ENCODE measurements at places on chromosomes 16 and 17. TPM values are rescaled to one million over a fixed set of nuclear protein-coding genes. Genes with fewer than 3 reads are reported as not detected.
A peak's percentile ranks its signal among the peaks of the same experiment; 100 is the strongest.

GRCh38 chr17:80080081-80080480 lies 21.3 kb upstream of the GAA start:
- no peak for DNase-seq
- no peaks in the 10 kb centered on the region for H3K36me3 ChIP-seq
- H3K4me3 ChIP-seq = no peak overlapping the region
- no peak overlapping the region for H3K27ac ChIP-seq

GRCh38 chr16:19328364-19328763 lies 42.8 kb downstream of the CLEC19A start:
- no peaks in the 10 kb centered on the region for H3K36me3 ChIP-seq
- H3K27me3 ChIP-seq = no peaks in the 10 kb centered on the region
- H3K4me3 ChIP-seq = no peak overlapping the region
- H3K27ac ChIP-seq = no peak overlapping the region
- no peak for DNase-seq

GRCh38 chr17:1744551-1745512 lies 2.2 kb downstream of the SERPINF2 start:
- no peak overlapping the region for H3K27ac ChIP-seq
- no peak overlapping the region for H3K4me3 ChIP-seq
- H3K4me1 ChIP-seq = peaks cover 10% of the 10 kb centered on the region
- no peak for DNase-seq
- H3K36me3 ChIP-seq = no peaks in the 10 kb centered on the region
- H3K27me3 ChIP-seq = no peaks in the 10 kb centered on the region

DNA sequence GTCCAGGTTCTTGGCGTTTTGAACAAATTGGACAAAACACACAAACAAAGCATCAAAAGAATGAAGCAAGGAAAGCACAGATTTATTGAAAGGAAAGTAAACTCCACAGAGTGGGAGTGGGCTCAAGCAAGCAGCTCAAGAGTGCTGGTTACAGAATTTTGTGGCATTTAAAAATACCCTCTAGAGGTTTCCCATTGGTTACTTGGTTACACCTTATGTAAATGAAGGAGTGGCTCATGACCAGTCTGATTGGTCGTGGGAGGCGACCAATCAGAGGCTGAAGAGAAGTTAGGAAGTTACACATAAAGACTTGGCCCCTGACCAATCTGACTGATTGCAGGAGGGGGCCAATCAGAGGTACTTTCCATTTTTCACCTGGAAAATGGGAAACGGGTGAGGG lies 1373.8 kb upstream of the GOT2 start:
- no peaks in the 10 kb centered on the region for H3K27me3 ChIP-seq
- H3K27ac ChIP-seq = no peak overlapping the region
- DNase-seq = no peak
- no peaks in the 10 kb centered on the region for H3K4me1 ChIP-seq
- no peak overlapping the region for H3K4me3 ChIP-seq

DNA sequence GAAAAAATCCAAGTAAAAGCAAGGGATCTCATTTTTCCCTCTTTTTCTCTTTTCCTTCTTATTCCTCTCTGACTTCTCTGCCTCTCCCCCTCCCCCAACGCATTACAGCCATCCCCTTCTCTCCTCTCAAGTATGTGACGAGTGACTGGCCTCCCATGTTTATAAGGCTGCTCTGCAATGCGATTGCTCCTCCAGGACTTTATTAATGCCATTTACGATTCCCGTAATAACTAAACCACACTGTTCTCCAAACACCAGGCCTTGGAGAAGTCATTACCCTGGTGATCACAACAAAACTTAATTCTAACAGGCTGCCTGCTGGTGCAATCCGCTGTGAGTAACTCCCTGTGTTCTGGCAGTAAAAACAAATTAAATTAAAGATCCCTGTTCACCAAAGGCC lies 88.8 kb downstream of the HS3ST3B1 start:
- H3K27me3 ChIP-seq = no peaks in the 10 kb centered on the region
- DNase-seq = no peak
- no peak overlapping the region for H3K4me3 ChIP-seq
- no peak overlapping the region for H3K27ac ChIP-seq

NOXO1 gene
- 25.7 TPM for total RNA-seq

KRTAP3-2 gene
- not detected for total RNA-seq

- DNase-seq = no peak
- H3K36me3 ChIP-seq = no peaks in the 10 kb centered on the region
- no peaks in the 10 kb centered on the region for H3K27me3 ChIP-seq
- peaks cover 52% of the 10 kb centered on the region for H3K4me1 ChIP-seq
Observed at GRCh38 chr17:27320222-27320560, 26.3 kb downstream of the WSB1 start.

GRCh38 chr17:68733241-68734176 lies 132.3 kb upstream of the FAM20A start:
- H3K4me3 ChIP-seq = no peak overlapping the region
- H3K27me3 ChIP-seq = no peaks in the 10 kb centered on the region
- DNase-seq = no peak
- H3K27ac ChIP-seq = no peak overlapping the region
- no peaks in the 10 kb centered on the region for H3K36me3 ChIP-seq

DNA sequence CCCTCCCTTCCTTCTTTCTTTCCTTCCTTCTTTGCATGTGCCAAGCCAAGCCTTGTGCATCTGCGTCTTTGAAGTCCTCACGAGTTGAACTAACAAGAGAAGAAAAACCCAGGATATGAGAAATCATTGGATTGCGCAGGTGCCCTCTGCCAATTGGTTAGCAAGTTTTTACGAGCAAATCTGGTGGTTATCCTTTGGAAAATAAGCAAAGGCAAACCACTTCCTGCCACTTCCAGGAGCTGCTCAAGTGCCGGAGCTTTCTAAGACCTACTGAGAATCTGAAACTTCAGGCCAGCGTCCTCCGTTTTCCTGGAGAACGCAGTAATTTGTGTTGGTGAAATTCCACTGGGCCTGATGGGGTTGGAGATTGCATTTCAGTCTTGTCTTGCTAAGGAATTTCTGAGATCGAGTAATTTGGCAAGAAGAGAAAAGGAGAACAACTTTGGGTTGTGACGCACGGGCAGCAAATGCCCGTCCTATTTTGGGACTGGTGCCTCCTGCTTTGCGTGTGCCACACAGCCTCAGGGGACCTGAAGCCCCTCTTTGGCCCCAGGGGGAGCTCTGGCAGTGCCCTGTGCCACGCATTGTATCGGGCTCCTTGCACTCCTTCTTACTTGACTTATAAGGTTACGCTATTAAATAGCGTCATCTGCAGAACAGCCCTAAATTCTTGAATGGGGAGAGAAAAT lies 56.4 kb downstream of the CMIP start:
- DNase-seq = no peak
- H3K27ac ChIP-seq = peak overlapping the region; percentile 37
- H3K4me1 ChIP-seq = peaks cover 29% of the 10 kb centered on the region
- H3K27me3 ChIP-seq = no peaks in the 10 kb centered on the region

- H3K27me3 ChIP-seq = no peaks in the 10 kb centered on the region
- H3K4me1 ChIP-seq = peaks cover 85% of the 10 kb centered on the region
- H3K4me3 ChIP-seq = no peak overlapping the region
- DNase-seq = no peak
- H3K27ac ChIP-seq = peak overlapping the region; percentile 62
Observed at GRCh38 chr16:24995033-24995432, 20.1 kb downstream of the ARHGAP17 start.

OR1F1 gene
- total RNA-seq = not detected

DNA sequence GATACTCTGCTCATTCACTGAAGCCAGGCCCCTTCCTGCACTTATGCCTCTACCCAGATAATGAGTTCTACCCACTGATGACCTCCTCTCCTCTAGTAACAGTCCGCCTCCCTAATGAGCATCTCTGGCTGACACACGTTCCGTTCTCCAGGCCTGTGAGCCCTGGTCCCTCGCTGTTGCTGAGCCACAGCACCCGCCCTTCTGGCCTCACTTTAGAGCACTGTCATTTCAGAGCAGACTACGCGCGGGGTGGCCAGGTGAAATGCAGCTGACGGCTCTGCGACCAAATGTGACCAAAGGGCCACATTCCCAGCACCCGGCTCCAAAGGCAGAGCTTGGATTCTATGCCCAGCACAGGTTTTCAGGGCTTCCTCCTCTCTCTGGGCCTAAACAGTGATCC lies 13.8 kb downstream of the PSMD3 start:
- H3K27ac ChIP-seq = no peak overlapping the region
- no peak overlapping the region for H3K4me3 ChIP-seq
- no peaks in the 10 kb centered on the region for H3K4me1 ChIP-seq
- DNase-seq = no peak
- H3K36me3 ChIP-seq = peaks cover 69% of the 10 kb centered on the region
- no peaks in the 10 kb centered on the region for H3K27me3 ChIP-seq

GRCh38 chr16:253833-254232 lies 19.2 kb downstream of the FAM234A start:
- H3K4me1 ChIP-seq = peaks cover 5% of the 10 kb centered on the region
- no peaks in the 10 kb centered on the region for H3K27me3 ChIP-seq
- H3K27ac ChIP-seq = peak overlapping the region; percentile 63
- no peaks in the 10 kb centered on the region for H3K36me3 ChIP-seq
- no peak overlapping the region for H3K4me3 ChIP-seq

- DNase-seq = no peak
- H3K4me1 ChIP-seq = no peaks in the 10 kb centered on the region
- no peaks in the 10 kb centered on the region for H3K27me3 ChIP-seq
- H3K27ac ChIP-seq = no peak overlapping the region
- no peak overlapping the region for H3K4me3 ChIP-seq
Observed at GRCh38 chr17:48062273-48062672, 14.1 kb downstream of the NFE2L1 start.

DNA sequence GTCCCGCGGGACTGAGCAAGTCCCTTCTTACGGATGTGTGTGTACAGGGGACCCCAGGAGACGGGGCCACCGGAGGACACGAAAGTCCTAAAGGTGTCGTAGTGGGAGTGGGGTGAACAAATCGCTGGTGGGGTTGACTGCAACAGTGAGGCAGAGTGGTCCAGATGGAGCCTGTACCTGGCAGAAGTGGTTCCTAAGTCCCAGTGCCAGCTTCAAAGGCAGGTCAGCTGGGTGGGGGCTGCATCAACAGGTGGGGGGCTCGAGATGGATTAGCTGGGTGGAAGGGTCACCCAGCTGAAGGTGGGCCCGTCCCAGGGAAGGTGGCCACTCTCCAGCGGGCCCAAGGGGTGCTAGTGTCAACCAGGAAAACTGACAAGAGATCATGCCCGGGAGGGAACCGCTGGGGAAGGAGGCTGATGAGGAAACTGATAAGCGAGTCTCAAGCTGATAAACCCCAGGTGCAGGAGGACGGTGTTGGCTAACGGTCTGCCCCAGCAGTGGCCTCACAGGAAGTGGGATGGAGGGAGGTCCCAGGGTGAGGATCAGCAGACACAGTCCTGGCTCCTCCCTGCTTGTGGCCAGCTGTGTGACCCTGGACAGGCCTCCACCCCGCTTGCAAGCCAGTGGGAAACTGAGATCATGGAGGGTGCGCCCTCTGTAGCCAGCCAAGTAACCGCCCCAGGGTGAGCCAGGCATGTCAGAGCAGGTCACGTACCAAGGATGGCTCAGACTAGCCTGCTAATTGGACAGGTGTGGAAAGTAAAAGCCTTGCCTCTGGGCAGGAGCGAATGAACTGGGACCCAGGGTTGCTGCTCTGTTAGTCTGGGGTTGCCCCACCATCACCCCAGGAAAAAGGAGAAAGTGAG lies 1.0 kb downstream of the ORAI3 start:
- no peaks in the 10 kb centered on the region for H3K36me3 ChIP-seq
- DNase-seq = peak; percentile 84
- no peaks in the 10 kb centered on the region for H3K27me3 ChIP-seq
- peak overlapping the region; percentile 100 for H3K4me3 ChIP-seq
- peaks cover 24% of the 10 kb centered on the region for H3K4me1 ChIP-seq

MYH8 gene
- not detected for total RNA-seq

- H3K4me3 ChIP-seq = no peak overlapping the region
- peaks cover 4% of the 10 kb centered on the region for H3K36me3 ChIP-seq
- no peaks in the 10 kb centered on the region for H3K4me1 ChIP-seq
- no peaks in the 10 kb centered on the region for H3K27me3 ChIP-seq
Observed at GRCh38 chr17:57006040-57006439, 28.1 kb downstream of the SCPEP1 start.

NUBP1 gene
- total RNA-seq = 23.8 TPM

- no peaks in the 10 kb centered on the region for H3K36me3 ChIP-seq
- no peaks in the 10 kb centered on the region for H3K27me3 ChIP-seq
- no peak overlapping the region for H3K4me3 ChIP-seq
- no peaks in the 10 kb centered on the region for H3K4me1 ChIP-seq
- no peak for DNase-seq
- no peak overlapping the region for H3K27ac ChIP-seq
Observed at GRCh38 chr16:56228476-56228875, 37.2 kb downstream of the GNAO1 start.

- no peak overlapping the region for H3K4me3 ChIP-seq
- H3K27ac ChIP-seq = no peak overlapping the region
- peaks cover 70% of the 10 kb centered on the region for H3K36me3 ChIP-seq
Observed at GRCh38 chr17:80364091-80364691, 50.8 kb upstream of the ENDOV start.

ACSM3 gene
- 21.7 TPM for total RNA-seq

- no peaks in the 10 kb centered on the region for H3K36me3 ChIP-seq
- no peak overlapping the region for H3K4me3 ChIP-seq
- no peaks in the 10 kb centered on the region for H3K4me1 ChIP-seq
Observed at GRCh38 chr17:1273492-1274244, 3.4 kb downstream of the BHLHA9 start.

WSCD1 gene
- 23.7 TPM for total RNA-seq

SGF29 gene
- total RNA-seq = 33.3 TPM

GRCh38 chr17:21573961-21574610 lies 118.2 kb upstream of the KCNJ18 start:
- no peaks in the 10 kb centered on the region for H3K27me3 ChIP-seq
- peak; percentile 38 for DNase-seq
- H3K4me1 ChIP-seq = no peaks in the 10 kb centered on the region
- peak overlapping the region; percentile 33 for H3K4me3 ChIP-seq

ITGB3 gene
- 7.9 TPM for total RNA-seq

GRCh38 chr16:66750279-66751052 lies 943 bp downstream of the DYNC1LI2 start:
- H3K27ac ChIP-seq = peak overlapping the region; percentile 96
- peaks cover 7% of the 10 kb centered on the region for H3K36me3 ChIP-seq
- H3K4me3 ChIP-seq = peak overlapping the region; percentile 100
- H3K4me1 ChIP-seq = peaks cover 36% of the 10 kb centered on the region
- no peak for DNase-seq

- H3K4me1 ChIP-seq = peaks cover 30% of the 10 kb centered on the region
- H3K27me3 ChIP-seq = peaks cover 15% of the 10 kb centered on the region
- peak; percentile 28 for DNase-seq
- H3K36me3 ChIP-seq = peaks cover 2% of the 10 kb centered on the region
- H3K4me3 ChIP-seq = no peak overlapping the region
Observed at GRCh38 chr17:63696381-63696961, 3.5 kb downstream of the LIMD2 start.

LRRC36 gene
- 0.79 TPM for total RNA-seq

BIRC5 gene
- total RNA-seq = 5.0 TPM

GRCh38 chr17:64439956-64440355 lies 9.0 kb upstream of the MILR1 start:
- no peak overlapping the region for H3K27ac ChIP-seq
- H3K4me3 ChIP-seq = no peak overlapping the region
- H3K4me1 ChIP-seq = peaks cover 8% of the 10 kb centered on the region
- no peaks in the 10 kb centered on the region for H3K36me3 ChIP-seq
- no peaks in the 10 kb centered on the region for H3K27me3 ChIP-seq
- no peak for DNase-seq

All from transverse colon (tissue), 4 donors.